ENCODE measurements at places on chromosomes 2 and 18.

GRCh38 chr2:199988151-199988550 lies 32.8 kb downstream of the MAIP1 start:
- no peak for DNase-seq

DNA sequence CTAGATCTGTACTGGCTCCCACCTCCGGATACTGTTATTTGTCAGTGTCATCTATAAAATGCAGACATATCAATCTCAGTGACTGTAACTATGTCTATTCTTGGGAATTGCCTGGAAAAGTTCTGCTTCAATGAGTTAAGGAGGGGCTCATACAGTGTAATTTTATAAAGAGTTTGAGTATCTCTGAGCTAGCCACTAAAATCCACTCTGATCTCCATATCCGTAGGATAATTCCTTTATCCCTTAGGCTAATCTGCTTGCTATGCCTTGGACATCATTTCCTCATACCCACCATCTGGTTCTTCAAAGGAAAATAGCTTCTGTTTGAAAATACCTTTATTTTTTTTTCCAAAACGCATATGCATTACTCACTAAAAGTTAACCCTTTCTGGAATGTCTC lies 863.2 kb downstream of the SUCLG1 start:
- DNase-seq: no peak

- no peak for DNase-seq
These were observed 207.0 kb upstream of the FANCL start for GRCh38 chr2:58448065-58448507.

- DNase-seq: no peak
These were observed 1062.7 kb downstream of the DSC3 start for GRCh38 chr18:29979881-29980280.

- peak; percentile 74 for DNase-seq
These were observed 89.6 kb upstream of the NPAS2 start for GRCh38 chr2:100730290-100730868.
